ENCODE measurements at places on chromosomes 1 and 21.

DNA sequence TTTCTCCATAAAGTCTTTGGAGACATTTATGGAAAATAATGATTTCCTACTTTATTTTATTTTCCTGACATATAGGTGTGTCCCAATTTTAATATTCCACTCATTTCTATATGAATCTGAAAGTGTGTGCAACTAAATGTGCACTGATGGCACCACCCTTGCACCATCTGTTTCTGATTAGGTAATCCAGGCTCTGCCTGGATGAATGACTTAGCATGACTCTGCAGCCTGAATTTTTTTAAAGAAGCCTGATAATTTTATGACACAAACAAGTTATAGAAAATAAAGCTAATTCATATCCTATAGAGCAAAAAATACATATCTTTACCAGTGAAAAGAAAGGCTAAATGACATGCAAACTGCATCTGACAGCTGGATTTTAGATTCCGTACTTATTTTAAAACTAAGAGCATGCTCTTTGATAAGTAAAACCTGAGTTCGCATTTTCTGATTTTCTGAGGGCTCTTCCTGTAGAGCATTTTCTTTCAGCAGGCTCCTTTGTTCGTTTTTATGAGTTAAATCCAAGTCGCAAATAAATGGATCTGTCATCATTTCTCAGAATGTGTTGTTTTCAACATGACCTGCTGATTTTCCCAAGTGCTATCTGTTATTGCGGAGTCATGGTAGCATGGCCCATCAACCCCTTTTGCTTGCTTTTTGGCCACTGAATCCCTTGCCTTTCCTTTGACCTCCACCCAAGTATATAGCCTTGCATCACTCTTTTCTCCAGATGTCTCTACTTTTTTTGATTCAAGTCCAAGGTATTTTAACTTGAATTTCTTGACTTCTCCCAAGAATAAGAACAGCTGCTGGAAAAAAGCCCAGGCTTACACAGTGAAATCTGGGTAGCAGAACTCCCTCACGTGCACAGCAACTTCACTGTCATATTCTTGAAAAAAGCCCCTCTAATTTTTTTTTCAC lies 52.8 kb upstream of the LYPLAL1 start:
- DNase-seq, result no peak

GRCh38 chr1:30680429-30680828 lies 43.0 kb downstream of the MATN1 start:
- no peak for DNase-seq

- no peak for DNase-seq
Measured at GRCh38 chr21:27366646-27367235, 399.9 kb upstream of the ADAMTS5 start.

DNA sequence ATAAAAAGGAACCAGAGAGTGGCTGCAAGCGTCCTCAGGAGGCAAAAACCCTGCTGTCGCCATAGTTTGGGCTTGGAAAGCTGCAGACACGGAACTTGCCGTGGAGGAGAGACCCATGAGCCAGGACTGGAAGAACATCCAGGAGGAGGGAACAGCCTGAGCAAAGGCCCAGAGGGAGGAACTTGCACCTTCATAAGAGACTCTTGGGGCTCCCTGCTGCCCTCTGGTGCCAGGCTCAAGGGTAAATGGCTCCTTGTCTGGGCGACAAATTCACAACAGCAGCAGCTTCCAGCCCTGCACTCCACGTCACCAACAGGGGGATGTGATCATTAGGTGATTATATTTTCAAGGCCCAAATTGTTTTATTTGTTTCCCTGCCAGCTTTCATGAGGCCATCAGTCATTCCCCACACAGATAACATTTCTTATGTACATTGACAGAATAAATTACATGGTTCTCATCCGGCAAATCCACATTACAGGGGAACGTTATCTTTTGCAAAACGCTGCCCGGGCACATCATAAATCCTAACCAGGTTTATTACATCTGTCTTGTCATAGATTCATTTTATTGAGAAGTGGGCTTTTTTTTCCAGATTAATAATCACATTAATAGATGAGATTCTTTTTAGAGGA lies 143.0 kb upstream of the GRIK3 start:
- peak; percentile 32 for DNase-seq

DNA sequence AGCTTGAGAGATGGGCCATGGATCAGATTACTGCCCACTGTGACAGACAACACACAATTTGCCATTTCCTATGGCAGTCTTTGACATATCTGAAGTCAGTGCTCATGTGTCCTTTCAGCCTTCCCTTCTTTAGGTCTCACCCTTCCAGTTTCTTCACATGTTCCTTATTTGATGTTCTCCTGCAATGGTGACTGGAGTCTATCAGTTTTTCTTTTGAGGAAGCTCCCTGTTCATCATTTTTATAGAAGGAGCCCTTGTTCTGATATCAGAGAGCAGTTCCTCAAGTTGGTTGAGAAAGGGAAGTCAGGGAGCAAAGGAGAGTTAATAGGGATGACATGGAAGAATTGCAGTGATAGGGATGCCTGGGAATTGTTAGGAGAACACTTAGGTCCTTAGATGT lies 42.2 kb downstream of the DISC1 start:
- no peak for DNase-seq

DNA sequence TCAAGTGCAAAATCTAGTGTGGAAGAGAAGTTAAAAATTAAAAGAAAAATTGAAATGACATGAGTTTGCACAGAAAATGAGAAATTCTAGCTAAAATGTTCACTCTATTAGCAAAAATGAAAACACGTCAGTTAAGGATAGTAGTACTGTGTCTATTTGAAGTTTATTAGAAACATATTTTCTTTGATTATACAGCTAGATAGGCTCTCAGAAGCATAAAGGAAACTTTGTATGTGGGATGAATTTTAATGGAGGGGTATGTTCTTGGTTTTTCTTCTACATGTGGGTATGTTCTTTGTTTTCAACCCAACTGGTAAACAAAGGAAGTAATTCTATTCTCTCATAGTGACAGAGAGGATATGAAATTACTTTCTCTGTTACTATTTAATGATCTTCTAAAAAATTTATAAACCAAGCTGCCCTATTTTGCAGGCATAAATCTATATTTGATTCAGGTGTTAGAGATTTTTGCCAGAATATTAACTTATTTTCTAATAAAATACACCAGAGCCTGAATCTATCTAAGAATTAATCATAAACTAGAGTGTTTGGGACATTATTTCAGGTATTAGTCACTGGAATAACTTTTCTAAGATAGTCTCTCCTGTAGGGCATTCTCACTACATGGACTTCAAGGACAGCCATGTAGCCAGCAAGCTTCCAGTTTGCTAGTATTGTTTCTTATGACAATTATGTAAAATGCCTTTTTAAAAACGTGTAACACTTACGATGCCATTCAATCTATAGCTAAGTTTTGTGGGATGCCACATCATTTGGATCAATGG lies 15.8 kb downstream of the GPSM2 start:
- no peak for DNase-seq

- DNase-seq, result no peak
Measured at GRCh38 chr1:215645182-215645581, 78.1 kb downstream of the KCTD3 start.

DNA sequence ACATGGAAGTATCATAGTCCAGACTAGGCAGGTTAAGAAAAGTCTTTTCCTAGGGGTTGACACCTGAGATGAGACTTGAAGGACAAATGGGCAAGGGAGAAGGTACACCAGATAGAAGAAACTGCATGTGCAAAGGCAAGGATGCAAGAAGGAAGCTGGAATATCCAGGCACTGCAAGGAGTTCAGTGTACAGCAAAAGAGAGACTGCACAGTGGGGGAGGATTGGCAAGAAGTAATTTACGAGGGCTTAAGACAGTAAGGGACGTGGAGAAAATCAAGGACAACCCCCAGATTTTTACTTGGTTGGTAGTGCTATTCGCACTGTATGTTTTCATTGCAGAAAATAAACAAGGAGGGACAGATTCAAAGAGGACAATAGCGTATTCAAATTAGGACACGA lies 58.5 kb downstream of the DNM3 start:
- no peak for DNase-seq

DNA sequence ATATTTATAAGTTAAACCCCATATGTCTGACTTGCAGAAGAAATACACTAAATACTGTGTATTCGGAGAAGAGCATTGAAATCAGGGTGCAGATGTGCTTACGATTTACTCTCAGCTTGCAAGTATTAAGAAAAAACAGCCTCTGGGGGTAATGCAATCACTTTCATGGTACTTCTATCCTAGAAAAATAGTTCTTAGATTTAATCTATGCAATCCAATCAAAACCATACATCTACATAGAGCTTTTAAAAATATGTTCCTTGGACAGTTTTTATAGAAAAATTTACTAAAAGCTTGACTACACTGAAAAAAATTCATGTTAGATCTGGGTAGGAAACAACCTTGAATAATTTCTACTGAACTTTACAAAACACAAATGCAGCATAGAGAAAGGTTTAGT lies 890.3 kb upstream of the ADGRL2 start:
- DNase-seq, result no peak

GRCh38 chr1:222168621-222169020 lies 379.3 kb downstream of the HHIPL2 start:
- DNase-seq, result no peak

DNA sequence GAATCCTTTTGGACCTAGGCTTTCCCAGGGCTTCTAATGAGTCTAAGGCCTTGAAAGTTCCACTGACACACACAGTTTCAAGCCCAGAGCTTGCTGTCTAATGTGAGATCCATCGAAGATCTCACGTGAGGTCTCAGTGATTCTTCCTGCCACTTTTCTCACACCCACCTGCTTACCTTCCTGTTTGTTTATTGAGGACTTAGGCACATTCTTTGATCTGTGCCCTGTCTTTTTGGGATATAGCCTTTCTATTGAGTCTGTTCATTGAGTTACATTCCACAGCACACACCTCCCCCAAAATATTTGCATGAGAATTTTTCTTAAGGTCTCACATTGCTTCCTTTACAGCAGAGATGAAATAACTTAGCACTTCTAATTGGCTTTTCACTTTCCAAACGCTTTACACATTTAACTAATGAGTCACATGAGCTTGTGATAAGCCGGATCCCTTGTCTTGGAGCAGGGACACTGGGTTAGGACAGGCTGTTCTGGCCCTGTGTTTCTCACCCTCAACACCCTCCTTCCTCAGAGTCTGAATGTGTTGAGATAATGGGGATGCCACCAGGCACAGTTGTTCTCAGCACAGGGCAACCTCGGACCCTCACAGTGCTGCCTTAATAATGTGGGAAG lies 288.3 kb downstream of the TM2D1 start:
- no peak for DNase-seq

DNA sequence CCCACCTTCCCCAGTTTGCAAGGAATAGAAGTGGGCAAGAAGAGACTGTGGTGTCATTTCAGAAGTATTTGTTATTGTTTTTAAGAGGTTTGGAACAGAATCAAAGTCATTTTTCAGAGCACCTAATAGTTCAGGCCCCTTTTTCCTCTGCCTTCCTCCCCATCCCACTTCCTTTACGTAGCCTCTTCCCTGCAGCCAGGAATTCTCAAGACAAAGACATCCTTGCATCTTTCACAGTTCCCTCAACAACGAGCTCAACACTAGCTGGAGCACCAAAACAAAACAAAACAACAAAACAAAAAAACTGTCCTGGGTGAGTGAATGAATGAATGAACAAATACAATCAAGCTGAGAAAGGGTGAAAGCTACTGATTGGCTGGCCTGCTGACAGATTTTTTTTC lies 7.0 kb downstream of the PALMD start:
- no peak for DNase-seq

- no peak for DNase-seq
Measured at GRCh38 chr1:15441247-15441646, 3.0 kb downstream of the CTRC start.

GRCh38 chr21:33977017-33977720 lies 61.6 kb upstream of the ATP5PO start:
- DNase-seq, result no peak

GRCh38 chr1:48701445-48701844 lies 75.2 kb downstream of the BEND5 start:
- DNase-seq, result no peak

DNA sequence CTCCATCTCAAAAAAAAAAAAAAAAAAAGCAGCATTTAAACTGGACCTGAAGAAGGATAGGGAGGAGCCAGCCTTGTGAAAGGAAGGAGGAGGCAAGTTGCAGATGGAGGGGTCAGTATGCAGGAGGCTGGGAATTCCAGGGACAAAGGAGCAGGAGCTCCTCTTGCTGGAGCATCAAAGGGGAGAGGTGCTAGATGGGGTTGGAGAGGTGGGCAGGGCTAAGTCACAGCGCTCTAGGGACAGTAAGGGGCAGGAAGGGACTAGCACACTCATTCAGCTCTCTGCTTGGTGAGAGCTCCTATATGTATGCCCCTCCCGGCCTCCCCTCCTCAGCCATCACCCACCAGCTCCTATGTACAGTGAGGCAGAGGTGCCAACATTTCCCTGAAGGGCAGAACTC lies 26.8 kb downstream of the MAP7D1 start:
- no peak for DNase-seq

- DNase-seq, result peak; percentile 85
Measured at GRCh38 chr1:209672705-209673630, 2.2 kb upstream of the G0S2 start.

DNA sequence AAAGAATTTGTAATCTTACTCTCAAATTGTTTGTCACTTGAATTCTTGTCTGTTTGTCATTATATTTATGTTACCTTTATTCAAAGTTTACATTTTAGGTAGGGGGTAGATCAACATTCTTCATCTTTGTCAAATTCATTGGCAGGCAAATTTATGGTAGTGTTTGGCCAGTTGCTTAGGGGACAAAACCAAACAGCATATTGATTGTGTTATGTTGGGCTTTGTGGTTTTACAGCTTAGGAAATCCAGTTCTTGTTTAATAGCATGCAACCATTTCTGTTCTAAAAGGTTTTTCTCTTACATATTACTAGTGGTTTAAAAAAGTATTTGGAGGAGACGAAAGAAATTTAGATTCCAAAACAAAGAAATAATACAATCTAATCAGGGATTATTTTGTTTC lies 91.4 kb downstream of the HMCN1 start:
- no peak for DNase-seq

GRCh38 chr1:167244244-167244643 lies 23.6 kb downstream of the POU2F1 start:
- DNase-seq, result no peak

DNA sequence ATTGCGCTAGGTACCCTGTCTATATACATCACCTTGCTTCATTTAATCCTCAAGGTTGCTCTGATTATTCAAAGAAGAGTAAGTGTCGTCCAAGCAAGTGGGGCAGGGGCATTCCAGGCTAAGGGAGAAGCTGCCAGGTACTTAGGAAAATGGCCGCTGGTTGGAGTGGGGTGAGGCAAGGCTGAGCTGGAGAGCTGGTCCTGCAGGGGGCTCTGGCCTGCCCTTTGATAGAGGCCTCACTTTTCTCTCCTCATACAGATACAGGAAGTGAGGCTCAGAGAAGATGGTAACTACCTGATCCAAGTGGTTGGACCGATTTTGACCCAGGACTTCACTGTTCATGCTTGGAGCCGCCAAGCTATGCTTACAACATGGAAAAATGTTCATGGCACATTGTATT lies 86.9 kb upstream of the ZBTB40 start:
- no peak for DNase-seq

GRCh38 chr1:181484821-181485220 lies 1.5 kb downstream of the CACNA1E start:
- no peak for DNase-seq

Measured in GM13977 (cell line).